Activated T-cell treated with anti-CD3 and anti-CD28 coated beads for 4 hours (primary cell): ENCODE measurements at places on chromosomes 12 and 14.

- no peak for DNase-seq
These were observed 13.7 kb downstream of the TRMT61A start for GRCh38 chr14:103542605-103543088.

DNA sequence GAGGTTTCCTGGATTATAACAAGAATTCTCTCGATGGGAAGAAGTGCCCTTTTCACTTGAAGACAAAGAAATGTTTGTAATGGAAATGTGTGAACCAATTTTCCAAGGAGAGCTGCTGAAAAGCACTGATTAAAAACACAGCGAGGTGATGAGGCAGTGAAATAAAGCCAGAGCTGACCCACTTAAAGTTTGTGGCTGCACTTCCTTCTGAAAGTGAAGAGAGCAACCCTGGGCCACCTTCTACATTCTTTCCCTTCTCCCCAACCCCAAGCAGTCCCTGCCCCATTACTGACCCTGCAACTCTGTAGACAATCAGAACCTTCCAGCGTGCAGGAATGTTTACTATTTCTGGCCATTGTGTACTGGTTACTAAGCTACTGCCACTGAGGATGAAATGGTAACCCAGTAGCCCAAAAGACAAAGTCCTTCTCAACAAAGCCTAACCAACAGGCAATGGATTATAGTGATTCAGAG, 173.9 kb downstream of the TTC7B start:
- no peak for DNase-seq

GRCh38 chr14:20440882-20441281, 4.9 kb upstream of the KLHL33 start:
- no peak for DNase-seq

DNA sequence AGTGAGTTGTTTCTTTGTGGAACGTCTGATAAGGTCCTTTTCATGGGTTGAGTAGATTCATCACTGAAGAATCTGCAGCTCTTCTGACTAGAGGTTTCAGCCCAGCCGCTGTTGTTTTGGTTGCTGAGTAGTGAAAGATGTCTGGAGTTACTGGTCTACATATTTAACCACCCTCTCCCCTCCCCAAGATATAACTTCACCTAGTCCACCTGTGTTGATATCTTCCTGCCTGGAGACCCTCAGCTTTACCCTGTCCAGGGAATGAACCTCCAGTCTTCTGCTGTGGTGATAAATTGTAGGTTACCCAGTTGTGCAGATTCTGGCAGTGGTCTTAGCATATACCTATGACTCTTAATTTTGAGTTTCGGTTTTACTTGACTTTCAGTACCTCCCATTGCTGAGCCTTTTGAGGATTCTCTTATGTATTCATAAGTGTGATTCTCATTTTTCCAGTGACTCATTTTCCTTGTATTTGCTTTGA, 62.9 kb downstream of the CCDC91 start:
- DNase-seq: peak; percentile 2

DNA sequence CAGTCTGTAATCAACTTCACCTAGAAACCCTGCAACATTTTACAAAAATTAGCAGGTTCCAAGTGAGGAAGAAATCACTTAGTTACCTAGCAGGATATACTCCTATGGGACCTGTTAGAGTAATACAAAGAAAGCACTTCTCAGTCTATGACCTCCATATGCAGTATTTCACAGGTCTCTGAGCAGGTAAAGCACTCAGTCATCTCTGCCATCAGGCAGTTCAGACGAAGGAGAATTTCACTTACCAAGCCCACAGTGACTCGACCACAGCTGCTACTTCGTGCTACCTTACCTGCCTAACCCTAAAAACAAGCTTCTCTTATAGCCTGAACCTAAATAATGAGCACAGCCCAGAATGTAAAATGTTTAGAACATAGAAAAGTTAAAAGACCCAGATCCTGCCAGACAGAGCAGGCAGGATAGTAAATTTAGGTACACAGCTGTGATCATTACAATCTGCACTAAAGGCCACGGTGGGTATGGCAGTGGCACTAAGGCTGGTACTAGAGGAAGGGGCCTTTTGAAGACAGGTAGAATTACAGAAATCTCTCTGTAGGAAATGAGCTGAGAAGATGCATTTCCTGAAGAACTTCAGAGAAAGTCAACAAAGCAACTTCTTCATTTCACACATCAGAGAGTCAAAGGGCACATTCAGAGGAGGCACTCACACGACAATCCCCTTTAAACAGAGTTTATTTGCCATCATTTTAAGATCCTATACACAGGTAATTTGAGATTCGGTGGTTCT, 35.7 kb downstream of the DCAF5 start:
- no peak for DNase-seq

DNA sequence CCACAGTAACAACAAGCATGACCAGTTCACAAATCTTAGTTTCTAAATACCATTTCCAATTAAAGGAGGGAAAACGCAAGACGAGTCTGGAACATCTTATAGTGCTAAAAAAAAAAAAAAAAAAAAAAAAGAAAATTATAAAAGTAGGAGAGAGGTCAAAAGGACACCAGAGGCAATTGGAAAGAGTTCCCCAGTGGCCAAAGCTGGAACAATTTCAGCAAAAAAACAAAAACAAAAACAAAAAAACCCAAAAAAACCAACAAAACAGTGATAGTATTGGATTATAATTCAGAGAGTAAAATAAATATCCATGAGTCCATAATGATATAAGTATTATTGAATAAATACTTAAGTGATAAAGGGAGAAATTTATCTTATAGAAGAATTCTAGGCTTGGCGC, 10.3 kb upstream of the NAP1L1 start:
- DNase-seq: no peak

GRCh38 chr14:90061685-90062126, at the start of gene KCNK13:
Gene KCNK13, plus strand, starts transcription at chr14:90061994. Its CDS starts 212 bp downstream, at chr14:90062206.
- no peak for DNase-seq

GRCh38 chr14:103045371-103045869, 11.9 kb downstream of the CDC42BPB start:
- no peak for DNase-seq

- DNase-seq: no peak
These were observed 51.1 kb downstream of the ITPK1 start for GRCh38 chr14:93064411-93065271.

GRCh38 chr12:71601546-71601945, 62.1 kb downstream of the ZFC3H1 start:
- no peak for DNase-seq

DNA sequence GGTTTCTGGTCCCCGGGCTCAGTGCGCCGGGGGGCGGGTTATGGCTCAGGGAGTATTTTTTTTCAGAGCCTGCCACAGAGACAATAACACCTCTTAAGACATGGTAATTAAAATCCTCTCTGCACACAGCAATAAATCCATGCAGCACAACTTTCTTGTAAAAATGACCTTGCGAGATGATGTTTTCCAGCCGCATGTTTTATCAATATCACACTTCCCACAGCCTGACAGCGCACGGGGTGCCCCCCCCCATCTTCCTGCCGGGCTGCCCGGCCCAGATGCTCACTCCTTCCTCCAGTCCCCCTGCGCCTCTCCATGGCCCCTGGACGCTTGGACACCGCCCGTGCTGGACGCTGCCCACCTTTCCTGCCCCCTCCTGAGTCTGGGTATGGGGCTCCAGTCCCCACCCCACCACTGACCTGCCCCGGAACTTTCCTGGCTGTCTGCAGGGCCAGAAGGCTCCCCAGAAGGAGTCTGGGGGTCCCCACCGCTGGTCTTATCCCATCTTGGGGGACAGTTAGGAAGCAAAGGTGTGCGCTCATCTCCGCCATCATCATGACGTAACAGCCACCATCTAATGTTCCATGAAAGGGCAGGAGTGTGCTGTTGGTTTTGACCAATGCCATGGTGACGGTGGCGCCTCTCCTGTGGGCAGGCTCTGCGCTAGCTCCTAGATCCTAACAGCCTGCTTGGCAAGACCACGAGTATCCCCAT, 182.9 kb downstream of the KIF26A start:
- DNase-seq: no peak

DNA sequence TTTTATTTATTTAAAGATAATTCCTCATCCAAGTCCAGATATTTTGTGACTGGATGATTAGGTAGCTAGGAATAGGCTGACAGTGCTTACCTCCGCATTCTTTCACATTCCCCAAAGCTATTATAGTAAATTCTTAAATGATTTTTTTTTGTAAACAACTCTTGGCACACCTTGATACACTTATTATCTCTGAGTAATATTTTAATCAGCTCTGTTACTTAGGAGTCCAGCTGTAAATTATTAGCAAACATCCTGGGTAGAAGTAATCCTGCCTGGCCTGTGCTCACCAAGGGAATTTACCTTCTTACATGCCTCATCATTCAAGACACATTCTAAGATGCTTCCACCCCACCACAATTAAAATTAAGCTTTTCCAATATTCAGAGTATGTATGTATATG, 186.1 kb downstream of the SLC2A13 start:
- no peak for DNase-seq

DNA sequence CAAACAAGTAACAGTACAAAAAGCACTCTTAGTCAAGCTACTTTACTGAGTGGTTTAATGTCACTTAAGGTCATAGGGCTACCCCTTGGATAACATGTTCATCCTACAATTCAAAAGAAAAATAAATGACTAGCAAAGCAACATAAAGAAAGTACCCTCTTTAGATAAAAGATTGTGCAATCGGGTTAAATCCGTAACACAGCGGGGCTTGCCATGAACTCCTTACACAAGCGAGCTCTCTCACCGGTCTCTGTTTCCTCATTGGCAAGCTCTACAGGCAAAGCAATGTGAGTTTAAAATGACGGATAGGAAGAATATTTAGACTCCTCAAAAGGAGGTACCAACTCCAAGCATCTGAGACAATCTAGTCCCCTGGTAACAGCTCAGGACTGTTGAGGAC, 140.6 kb downstream of the EGLN3 start:
- DNase-seq: no peak

DNA sequence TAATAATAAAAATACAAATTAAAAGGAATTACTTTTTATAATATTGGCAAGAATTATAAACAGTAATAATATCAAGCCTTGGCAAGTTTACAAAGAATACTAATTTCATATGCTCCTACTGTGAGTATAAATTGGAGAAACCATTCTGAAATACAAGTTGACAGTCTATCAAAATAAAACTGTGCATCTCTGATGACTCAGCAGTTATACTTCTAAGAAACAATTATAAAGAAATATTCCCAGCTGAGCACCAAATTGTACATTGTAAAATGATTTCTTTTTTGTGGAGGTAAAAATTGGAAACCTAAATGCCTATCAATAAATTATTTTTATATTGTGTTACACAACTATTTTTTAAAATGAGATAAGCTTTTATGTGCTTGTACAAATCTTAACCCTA, 35.5 kb upstream of the KCNC2 start:
- DNase-seq: no peak

DNA sequence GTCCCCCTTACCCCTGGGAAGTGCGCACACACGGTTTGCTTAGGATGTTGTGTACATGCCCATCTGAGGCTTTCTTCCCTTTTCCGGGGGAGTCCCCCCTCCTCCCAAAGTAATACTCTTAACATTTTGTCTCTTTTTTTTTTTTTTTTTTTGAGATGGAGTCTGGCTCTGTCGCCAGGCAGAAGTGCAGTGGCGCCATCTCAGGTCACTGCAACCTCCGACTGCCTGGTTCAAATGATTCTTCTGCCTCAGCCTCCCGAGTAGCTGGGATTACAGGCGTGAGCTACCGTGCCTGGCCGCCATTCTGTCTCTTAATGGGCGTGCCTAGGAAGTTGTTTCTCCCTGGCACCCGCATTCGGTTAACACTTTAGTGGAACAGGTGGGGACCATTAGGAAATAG, 4.5 kb upstream of the GMFB start:
- no peak for DNase-seq

DNA sequence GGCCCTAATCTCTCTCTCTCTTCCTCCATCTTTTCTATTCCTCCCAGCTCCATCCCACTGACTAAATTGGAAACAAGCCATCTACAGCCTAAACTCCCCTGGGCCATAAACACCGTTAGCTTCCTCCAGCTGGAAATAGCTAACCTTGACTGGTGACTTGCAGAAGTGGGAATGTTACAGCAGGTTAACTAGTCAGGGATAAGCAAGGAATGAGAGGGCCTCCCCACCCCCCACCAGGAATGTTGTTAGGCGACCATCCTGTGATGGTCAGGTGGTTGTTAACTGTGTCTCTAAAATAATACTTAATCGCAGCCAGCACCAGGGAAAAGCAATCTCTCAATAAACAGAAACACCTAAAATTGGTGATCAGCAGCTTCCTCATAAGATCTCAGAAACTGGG, 40.8 kb downstream of the MIS18BP1 start:
- no peak for DNase-seq

GRCh38 chr12:10632226-10632625, 18.8 kb upstream of the MAGOHB start:
- no peak for DNase-seq

- DNase-seq: no peak
These were observed 2.3 kb upstream of the SPATS2 start for GRCh38 chr12:49364989-49365388.

GRCh38 chr12:129200576-129200975, 347.3 kb downstream of the GLT1D1 start:
- no peak for DNase-seq

- DNase-seq: no peak
These were observed 75.7 kb upstream of the DICER1 start for GRCh38 chr14:95232894-95233584.

DNA sequence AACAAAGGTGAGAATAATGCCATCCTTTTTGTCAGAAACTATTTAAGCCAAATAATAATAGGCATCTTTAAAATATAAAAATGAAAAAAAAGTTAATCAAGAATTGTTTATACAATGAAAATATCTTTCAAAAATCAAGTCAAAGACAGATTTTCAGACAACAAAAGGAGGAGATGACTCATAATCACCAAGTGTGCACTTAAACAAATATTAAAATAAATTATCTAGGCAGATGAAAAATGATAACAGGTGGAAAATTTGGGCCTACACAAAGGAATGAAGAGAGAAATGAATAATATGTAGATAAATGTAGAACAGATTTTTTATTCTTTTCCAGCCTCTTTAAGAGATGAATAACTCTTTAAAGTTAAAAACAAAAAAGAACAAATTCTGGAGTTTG, 250.0 kb upstream of the PLEKHG7 start:
- DNase-seq: no peak

DNA sequence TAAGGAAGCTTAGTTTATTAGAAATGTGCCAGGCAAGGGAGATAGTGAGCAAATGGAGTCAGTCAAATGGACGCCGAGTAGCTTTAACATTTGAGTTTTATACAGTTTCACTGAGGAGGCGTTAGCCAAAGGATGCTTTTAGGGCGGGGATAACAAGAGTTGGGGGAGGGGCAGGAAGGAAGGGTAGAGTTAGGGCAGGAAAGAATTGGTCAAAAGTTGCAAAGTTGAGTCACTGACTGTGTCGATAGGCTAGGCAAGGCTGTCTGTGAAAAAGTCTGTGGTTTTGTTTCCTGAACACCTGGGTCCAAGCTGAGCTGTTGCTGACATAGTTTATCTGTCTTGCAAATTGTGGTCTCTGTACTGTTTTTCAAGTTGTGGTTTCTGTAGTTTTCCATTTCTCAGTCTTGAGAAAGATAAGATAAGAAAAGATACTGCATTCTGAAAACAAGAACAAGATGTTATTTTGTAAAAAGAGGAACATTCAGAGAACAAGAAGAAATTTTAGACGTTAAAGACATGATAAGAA, 62.6 kb upstream of the RESF1 start:
- peak; percentile 88 for DNase-seq

- DNase-seq: no peak
These were observed 18.3 kb downstream of the VWF start for GRCh38 chr12:6106218-6106617.

- DNase-seq: no peak
These were observed 142.4 kb upstream of the SLC16A7 start for GRCh38 chr12:59453475-59453874.
